ENCODE measurements at places on chromosomes 3 and 15.

GRCh38 chr3:194826594-194826993, 140.9 kb downstream of the FAM43A start:
- DNase-seq, result no peak

- DNase-seq, result no peak
Observed at GRCh38 chr3:129953621-129954020, 20.9 kb upstream of the TRH start.

GRCh38 chr15:49675041-49675440, 54.2 kb downstream of the DTWD1 start:
- DNase-seq, result no peak

DNA sequence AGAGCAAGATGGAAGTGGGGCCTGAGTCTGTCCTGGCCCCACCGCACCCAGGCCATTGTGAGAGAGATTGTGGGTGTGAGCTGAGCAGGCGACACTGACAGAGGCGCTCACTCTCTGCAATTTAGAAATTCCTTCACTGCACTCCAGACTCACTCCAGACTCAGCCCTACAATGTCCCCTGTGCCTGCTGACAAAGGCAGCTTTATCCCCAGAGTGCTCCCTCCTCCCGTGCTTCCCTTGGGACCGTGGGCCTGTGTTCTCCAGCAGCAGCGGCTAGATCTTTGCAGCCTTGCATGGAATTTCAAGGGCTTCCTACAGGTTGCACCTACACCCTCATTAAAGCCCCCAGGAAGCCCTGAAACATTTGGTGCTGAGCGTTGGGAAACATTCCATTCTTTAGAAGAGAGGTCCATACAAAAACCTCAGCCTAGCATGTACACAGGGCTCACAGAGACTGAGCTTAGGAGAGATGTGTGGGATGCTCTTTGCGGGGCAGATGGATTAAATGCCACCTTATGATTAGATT, 1.3 kb upstream of the IL16 start:
- DNase-seq, result no peak

DNA sequence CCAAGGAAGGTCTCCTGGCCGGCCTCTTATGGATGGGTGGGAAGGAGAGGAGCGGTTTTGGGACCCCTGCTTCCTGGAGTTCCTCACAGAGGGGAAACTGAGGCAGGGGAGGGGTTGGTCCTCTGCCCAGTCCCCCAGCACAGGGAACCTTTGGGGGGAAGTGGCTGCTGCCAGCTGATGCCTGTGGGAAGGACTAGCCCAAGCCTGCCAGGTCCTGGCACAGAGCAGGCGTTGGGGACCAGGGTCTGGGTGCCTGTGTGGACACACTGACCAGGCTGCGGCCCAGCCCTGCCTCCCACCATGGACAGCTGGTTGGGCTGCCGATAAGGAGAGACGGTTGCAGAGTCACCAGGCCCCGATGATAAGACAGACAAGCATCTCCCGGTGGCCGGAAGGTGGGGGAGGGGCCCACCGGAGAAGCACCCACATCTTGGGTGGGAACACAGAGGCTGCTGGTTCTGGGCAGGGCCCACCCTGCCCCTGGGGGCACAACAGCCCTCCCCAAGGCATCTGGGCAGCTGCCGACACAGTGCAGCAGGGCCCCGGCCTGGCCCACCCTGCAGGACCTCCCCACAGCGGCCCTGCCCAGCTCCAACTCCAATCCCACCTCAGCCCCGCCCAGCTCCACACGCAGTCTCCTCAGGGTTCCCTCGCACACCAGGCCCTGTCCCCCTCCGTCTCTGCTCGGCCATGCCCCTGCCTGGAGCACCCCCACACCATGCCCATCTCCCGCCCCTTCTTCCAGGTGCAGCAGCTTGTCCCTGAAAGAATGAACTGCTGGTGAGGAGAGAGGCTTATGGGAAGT, 50.7 kb downstream of the DNAJB8 start:
- DNase-seq, result no peak

All from activated T-helper 1 cell treated with anti-CD3 and anti-CD28 coated beads, Interleukin-2, amount 50 U/mL, for 16 hours (primary cell).